ENCODE measurements at places on chromosomes 3 and 15.

GRCh38 chr3:128577711-128578110 lies 72.9 kb downstream of the RPN1 start:
- DNase-seq, result no peak

GRCh38 chr3:105473521-105474223 lies 107.0 kb downstream of the ALCAM start:
- no peak for DNase-seq

- no peak for DNase-seq
Observed at GRCh38 chr3:157148196-157148889, 11.6 kb downstream of the CCNL1 start.

DNA sequence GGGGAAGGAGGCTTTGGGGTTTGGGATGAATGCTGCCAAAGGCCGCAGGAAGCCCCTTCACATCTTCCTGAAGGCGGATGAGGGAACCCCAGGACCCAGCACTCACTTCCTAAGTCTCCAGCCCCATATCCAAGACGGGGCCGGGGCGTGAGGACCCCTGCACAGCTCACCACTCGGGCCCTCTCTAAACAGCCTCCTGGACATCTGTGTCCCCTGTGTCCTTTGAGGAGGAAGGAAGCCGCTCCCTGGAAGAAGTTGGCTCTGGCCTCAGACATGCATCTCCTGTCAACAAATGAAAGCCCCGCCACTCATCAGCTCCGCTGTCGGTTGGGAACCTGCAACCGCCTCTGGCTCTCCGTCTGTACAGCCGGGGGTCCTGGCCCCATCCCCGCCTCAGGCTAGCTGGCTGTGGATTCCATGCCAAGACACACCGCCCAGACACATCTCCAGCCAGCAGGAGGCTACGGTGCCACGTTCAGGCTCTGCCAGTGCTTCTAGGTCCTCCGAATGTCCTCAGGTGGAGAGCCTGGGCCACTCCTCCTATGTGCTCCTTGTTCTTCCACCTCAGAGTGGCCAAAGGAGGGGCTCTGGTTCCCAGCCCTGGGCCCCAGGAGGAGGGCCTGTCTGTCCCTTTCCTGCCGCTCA lies 140.0 kb upstream of the MEF2A start:
- no peak for DNase-seq

DNA sequence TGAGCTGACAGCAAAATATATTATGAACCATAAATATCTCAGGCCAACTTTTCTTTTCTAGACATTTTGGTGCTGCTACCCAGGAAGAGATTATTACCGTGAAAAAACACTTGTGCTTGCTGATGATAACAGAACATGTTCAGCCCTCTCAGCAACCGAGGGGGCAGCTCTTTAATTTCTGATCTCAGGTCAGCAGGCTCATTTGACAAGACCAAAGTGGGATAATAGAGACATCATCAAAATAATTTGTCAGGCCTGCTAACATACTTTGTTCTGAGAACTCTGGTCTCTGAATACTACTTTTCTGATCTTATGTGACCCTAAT lies 645.9 kb upstream of the KCNMB2 start:
- no peak for DNase-seq
